ENCODE measurements at places on chromosomes 5 and 9. TPM values are rescaled to one million over a fixed set of nuclear protein-coding genes. Genes with fewer than 3 reads are reported as not detected.

Gene SVEP1
- total RNA-seq = under 0.01 TPM

Gene KIF20A
- total RNA-seq = 22.4 TPM

Gene FLT4
- total RNA-seq = 236 TPM

Gene SLC6A7
- not detected for total RNA-seq
